ENCODE measurements at places on chromosomes 5 and 9. TPM values are rescaled to one million over a fixed set of nuclear protein-coding genes. Genes with fewer than 3 reads are reported as not detected.

CTSV gene
- 60.9 TPM for polyA plus RNA-seq

GRCh38 chr5:126805063-126805462 lies 28.1 kb downstream of the LMNB1 start:
- no peaks in the 10 kb centered on the region for H3K27me3 ChIP-seq
- no peak overlapping the region for H3K4me3 ChIP-seq
- no peak overlapping the region for H3K27ac ChIP-seq
- H3K4me1 ChIP-seq: no peaks in the 10 kb centered on the region

GRCh38 chr9:130366888-130367550 lies 77.7 kb upstream of the ASS1 start:
- DNase-seq: no peak
- no peak overlapping the region for H3K27ac ChIP-seq
- H3K4me3 ChIP-seq: no peak overlapping the region
- H3K36me3 ChIP-seq: no peaks in the 10 kb centered on the region

ZBTB5 gene
- polyA plus RNA-seq: 10.9 TPM

GRCh38 chr5:135952683-135953082 lies 2.1 kb downstream of the LECT2 start:
- H3K4me3 ChIP-seq: no peak overlapping the region
- no peaks in the 10 kb centered on the region for H3K36me3 ChIP-seq
- peaks cover 32% of the 10 kb centered on the region for H3K27me3 ChIP-seq
- DNase-seq: no peak

All from cardiac muscle cell (in vitro differentiated cells and primary cell).